ENCODE measurements at places on chromosomes 7 and 10.

GRCh38 chr10:1631282-1631681 lies 106.0 kb downstream of the ADARB2 start:
- DNase-seq, result peak; percentile 19

GRCh38 chr10:124008187-124008586 lies 85.2 kb downstream of the CHST15 start:
- no peak for DNase-seq

- DNase-seq, result no peak
Observed at GRCh38 chr10:97916586-97916985, 66.9 kb downstream of the GOLGA7B start.

DNA sequence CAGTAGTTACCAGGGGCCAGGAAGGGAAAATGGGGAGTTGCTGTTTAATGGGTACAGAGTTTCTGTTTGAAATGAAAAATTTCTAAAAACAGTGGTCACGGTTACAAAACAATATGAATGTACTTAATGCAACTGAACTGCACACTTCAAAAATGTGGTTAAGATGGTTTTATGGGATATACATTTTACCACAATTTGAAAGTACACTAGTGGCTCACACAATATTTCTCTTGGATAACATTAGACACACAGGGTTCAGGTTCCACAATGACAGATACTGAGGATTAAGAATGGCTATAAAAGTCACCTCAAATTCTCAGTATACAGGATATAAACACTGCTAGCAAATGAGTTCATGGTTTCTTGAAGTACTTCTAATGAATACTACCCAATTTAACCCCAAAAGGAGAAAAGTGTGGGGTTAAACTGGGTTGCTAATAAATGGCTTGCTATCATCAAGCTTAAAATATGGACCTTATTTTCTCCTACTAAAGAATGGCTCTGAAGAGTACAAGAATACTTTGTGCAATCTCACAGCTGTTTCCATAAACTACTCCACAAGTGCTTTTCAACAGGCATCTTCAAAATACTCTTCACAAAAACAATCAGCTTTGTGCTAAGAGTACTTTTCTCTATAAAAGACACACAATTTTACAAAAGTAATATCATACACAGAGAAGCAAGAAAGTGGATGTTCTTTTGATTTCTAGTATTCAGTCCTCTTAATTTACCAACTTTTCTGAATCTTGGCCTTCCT lies 92.9 kb downstream of the SRPK2 start:
- no peak for DNase-seq

DNA sequence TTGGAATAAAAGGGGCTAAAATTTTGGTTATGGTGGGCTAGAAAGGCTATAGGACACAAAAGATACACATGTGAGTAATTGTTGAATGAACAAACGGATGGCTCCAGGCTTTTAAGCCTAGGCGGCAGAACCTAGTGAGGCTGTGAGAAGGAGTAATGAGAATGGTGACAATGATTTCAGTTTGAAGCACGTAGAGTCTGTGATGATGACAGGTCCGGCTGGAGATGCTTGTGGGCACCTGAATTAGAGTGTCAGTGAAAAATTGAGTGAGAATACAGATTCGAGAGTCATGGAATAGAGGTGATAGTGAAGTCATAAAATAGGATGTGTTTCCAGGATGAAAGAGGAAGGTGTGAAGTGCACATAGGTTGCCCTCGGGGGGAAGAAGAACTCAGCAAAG lies 170.6 kb downstream of the TMEM178B start:
- no peak for DNase-seq

DNA sequence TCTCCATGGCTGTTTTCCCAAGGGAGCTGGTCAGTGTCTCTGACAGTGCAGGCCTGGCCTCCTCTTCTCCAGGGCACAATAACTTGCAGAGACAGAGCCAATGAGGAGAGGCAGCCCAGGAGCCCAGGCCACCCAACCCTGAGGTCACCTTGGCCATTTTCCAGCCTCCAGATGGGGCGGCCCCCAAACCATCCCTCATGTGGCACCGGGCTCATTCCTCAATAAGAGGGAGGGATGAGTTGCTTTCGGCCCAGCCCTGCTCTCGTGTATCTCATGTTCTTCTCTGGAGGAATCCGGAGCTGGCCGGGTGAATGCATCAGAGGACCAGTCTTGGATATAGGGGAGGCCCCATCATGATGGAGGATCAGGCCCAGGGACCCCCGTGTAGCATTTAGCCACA lies 98.9 kb downstream of the C10orf105 start:
- no peak for DNase-seq

- no peak for DNase-seq
Observed at GRCh38 chr7:41164440-41164839, 538.5 kb downstream of the INHBA start.

DNA sequence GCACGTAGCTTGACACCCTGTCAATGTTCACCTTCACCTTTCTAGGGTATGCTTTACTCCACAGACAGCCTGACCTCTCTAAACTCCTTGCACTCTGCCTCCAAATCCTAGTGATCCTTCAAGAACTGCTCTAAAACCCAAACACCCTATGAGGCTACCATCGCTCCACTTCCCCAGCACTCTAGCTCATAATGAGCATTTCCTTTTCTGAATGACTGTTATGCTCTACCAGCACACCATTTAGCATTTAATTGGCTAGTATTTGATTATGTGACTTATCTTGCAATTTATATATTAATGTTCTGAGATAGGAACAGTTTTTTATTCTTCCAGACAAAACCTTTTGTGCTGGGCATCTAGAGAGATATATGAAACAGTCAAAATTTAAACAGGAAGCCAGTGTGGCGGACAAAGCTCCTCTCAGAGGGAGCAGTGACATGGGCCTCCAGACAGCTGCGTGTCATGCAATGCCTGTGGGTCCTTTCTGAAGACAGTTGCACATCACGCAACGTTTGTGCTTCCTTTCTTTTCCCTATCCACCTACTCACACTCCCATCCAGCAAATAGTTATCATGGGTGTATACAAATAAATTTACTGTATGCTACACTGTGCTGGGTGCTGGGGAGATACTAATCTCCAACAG lies 86.3 kb downstream of the ALOX5 start:
- no peak for DNase-seq

DNA sequence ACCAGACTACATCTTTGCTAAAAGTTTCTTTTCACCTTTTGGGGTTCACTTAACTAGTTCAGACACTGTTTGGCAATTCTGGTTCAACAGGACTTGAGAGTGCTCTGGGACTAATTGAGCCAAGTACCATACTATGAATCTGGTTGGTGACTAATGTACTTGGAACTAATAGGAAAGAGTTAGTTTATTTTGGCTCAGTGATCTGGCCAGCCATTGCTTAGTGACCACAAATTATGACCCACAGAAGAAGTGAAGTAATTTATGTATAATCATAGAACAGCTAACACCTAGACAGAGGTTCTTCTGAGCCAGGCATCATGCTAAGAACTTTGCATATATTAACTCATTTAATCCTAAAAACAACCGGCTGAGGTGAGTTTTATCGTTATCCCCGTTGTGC lies 126.5 kb upstream of the JCAD start:
- DNase-seq, result no peak

- DNase-seq, result no peak
Observed at GRCh38 chr10:44873160-44873559, 38.0 kb upstream of the TMEM72 start.

DNA sequence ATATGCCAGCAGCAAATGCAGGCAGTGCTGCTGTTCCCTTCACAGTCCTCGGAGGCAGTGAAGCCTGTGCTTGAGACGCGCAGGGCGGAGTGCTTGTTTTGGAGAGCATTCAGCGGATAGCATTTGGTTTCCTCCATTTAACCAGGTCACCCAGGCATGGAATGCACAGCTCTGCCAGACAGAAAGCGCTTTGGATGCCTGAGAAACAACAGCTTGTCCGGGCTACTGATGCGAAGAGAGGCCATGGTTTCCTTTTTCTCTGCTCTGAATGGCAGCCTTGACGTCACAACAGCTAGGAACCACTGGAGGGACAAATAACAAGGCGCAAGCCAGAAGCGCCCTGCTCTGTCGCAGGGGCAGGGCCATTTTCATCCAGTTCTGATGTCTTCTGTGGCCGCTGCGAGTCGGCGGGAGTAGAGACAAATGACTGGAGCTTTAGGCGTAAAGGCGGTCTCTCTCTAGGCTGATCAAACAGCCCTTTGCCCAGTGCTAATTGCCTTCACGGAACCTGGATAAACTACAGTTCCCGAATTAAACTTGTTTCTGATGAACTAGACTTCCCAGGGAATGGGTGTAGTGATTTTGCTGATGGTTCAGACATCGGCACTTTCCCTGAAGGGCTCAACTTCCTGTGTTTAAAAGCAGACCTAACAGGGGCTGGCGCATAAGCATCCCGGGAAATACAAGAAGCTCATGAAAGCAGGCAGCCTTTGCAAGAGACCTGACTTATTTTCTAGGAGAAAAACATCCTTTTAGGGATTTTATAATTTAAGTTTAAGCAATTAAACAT lies 187.6 kb upstream of the KLF14 start:
- no peak for DNase-seq

- no peak for DNase-seq
Observed at GRCh38 chr7:44324481-44325200, 753 bp downstream of the CAMK2B start.

- DNase-seq, result peak; percentile 88
Observed at GRCh38 chr7:815284-816216, 16.7 kb upstream of the SUN1 start.

DNA sequence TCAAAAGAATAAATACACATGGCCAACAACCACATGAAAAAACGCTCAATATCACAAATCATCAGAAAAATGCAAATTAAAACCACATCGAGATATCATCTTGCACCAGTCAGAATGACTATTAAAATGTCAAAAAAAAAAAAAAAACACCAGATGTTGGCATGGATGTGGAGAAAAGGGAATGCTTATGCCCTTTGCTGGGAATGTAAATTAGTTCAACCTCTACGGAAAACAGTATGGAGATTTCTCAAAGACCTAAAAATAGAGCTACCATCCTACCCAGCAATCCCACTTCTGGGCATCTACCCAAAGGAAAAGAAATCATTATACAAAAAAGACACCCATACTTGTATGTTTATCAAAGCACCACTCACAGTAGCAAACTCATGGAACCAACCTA lies 45.0 kb upstream of the DIP2C start:
- DNase-seq, result no peak

DNA sequence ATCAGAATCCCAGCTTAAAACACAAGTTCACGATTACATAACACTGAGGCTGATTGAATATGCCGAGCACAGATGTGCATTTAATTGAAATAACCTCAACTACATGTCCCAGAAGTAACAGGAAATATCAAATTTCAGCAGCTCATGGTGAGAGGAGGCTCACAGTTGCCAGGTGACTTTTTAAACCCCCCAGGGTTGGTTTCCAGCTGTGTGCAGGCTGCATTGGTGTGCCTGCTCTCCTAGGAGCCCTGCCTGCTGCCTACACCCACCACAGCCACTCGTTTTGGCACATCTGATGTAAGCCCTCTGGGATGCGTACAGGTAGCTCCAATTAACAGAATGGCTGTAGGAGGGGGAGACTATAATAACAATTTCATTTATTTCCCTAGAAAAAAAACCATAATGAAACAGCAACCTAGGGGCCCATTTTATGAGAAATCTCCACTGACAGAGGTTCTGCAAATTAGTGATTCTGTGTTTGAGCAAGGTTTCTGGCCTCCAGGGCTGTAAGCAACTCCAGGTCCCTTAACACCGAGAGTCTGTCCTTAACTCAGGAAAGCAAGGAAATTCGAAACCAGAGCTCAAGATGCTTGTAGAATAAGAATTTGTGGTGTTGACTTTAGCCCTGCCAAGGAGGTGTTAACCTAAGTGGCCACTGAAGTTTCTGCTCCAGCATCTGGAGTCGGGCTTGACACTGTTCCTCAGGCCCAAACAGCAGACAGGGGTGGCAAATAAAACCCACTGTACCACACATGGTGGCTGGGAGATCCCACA lies 161.9 kb downstream of the BMPER start:
- DNase-seq, result no peak

- DNase-seq, result no peak
Observed at GRCh38 chr7:66747385-66747784, 6.9 kb downstream of the RABGEF1 start.

- no peak for DNase-seq
Observed at GRCh38 chr10:85545874-85546273, 820.7 kb downstream of the GRID1 start.

- DNase-seq, result no peak
Observed at GRCh38 chr7:81774551-81774950, 4.7 kb upstream of the HGF start.

GRCh38 chr10:83862723-83863122 lies 276.6 kb upstream of the GHITM start:
- DNase-seq, result no peak

GRCh38 chr7:158270106-158270775 lies 317.4 kb downstream of the PTPRN2 start:
- no peak for DNase-seq

DNA sequence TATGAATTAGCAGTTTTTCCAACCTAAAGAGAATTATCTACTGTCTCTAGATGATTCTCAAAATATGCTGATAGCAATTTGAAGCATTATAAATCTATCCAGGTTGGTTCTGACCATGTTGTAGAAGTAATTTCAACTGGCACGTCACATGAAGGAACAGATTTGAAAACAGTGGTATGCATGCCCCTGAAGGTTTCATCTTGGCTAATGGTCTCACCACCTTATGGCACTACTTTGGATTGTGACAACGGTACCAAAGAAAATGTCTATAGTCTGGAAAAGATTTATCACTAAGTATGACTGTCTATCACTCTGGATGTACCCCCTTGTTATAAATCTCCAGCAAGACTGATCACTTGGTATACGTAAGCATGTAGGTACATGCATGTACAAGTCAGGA lies 723.1 kb upstream of the GALNT17 start:
- DNase-seq, result no peak

- no peak for DNase-seq
Observed at GRCh38 chr7:81789406-81790119, 19.7 kb upstream of the HGF start.

- peak; percentile 81 for DNase-seq
Observed at GRCh38 chr7:106176414-106177299, 64.5 kb upstream of the SYPL1 start.

- no peak for DNase-seq
Observed at GRCh38 chr10:116741391-116742351, 695 bp downstream of the HSPA12A start.

DNA sequence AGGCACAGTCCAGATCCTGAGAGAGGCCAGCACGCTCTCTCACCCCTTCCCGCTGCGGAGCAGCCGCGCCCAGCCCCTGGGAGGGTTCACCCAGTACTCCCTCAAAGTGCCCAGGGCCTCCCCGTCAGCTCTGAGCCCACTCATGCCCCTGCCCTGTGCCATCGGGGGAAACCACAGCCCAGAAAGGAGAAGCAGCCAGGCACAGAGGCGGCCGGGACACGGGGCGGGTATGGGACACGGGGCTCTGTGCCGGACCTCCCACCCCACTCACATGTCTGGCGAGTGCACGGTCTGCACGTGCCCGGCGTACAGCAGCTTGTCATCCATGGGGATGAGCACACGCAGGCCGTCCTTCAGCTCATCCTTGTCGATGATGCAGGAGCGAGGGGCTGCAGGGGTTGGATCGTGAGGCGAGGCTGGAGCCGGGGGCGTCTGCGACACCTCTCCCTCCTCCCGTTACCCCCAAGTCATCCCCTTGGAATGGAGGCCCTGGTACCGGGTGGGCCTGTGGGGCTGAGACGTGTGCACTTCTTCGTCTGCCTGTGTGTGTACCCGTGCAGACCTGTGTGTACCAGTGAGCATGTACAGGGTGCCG lies 38.2 kb downstream of the SLC29A4 start:
- no peak for DNase-seq
